ENCODE measurements at places on chromosomes 1 and 21. TPM values are rescaled to one million over a fixed set of nuclear protein-coding genes. Genes with fewer than 3 reads are reported as not detected.

Gene APOBEC4
- not detected for polyA plus RNA-seq

DNA sequence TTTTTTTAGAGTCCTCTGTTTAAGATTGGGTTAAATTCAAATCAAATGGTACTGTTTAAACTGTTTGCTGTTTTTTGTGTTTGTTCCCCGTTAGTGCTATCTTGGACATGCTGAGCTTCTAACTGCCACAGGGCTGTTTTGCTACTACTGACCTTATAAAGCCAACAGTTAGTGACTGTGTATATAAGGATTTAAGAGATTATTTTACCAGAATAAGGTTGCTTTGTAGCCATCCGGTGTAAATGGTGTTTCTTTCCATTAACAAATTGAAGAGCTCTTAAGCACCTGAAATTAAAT is 37.0 kb downstream of the ZNF281 start:
- no peaks in the 10 kb centered on the region for H3K4me1 ChIP-seq
- no peaks in the 10 kb centered on the region for H3K36me3 ChIP-seq
- H3K27ac ChIP-seq, result no peak overlapping the region
- no peak overlapping the region for H3K4me3 ChIP-seq

Gene SELL
- not detected for polyA plus RNA-seq

- H3K27ac ChIP-seq, result no peak overlapping the region
- DNase-seq, result no peak
- peaks cover 37% of the 10 kb centered on the region for H3K27me3 ChIP-seq
- H3K36me3 ChIP-seq, result no peaks in the 10 kb centered on the region
- no peak overlapping the region for H3K4me3 ChIP-seq
Observed at GRCh38 chr1:119910618-119911017, 14.3 kb upstream of the ADAM30 start.

- H3K4me1 ChIP-seq, result no peaks in the 10 kb centered on the region
- H3K27ac ChIP-seq, result no peak overlapping the region
- no peak for DNase-seq
- no peaks in the 10 kb centered on the region for H3K36me3 ChIP-seq
Observed at GRCh38 chr1:213446496-213446895, 395.5 kb downstream of the RPS6KC1 start.

- no peak overlapping the region for H3K4me3 ChIP-seq
- H3K27ac ChIP-seq, result no peak overlapping the region
- H3K27me3 ChIP-seq, result no peaks in the 10 kb centered on the region
- no peak for DNase-seq
- no peaks in the 10 kb centered on the region for H3K36me3 ChIP-seq
Observed at GRCh38 chr1:106875622-106876021, 180.9 kb upstream of the PRMT6 start.

DNA sequence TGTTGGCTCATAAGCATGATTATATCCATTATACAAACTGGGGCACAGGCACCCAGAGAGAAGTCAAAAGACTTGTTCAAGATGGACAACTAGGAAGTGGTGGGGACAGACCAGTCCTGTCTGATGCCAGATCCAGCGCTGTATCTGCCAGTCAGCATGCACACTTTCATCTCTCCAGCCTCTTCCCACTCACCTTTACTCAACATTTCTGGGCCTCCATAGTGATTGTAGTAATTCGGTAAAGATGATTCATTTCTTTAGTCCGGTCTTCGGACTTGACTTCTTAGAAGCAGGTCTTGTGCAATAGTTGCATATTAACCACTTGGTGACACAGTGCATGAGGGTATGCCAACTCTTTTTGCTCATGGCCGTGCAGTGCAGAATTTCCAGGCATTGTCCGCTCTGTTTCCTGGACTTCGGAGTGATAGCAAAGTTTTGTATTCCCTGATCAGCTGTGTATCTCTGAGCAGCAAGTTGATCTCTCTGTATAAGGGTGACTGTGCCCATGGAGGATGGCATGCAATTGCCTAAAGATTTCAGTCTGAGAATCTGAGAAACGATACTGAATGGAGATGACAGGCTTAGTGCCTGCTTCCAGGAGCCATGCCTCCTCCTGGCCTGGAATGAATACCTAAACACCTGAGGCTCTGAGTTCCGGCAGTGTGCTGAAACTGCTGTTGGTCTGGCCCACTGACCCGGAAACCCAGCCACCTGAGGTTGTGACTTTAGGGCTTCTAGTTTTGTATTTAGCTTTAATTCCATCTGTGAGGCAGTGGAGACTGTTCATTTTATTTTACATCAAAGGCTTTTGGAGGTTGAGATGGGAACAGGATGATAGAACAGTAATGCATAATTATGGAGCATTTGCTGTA is 39.0 kb downstream of the GALNT2 start:
- no peak overlapping the region for H3K4me3 ChIP-seq
- H3K4me1 ChIP-seq, result peaks cover 24% of the 10 kb centered on the region
- H3K27ac ChIP-seq, result no peak overlapping the region
- no peaks in the 10 kb centered on the region for H3K27me3 ChIP-seq

Gene PCNX2
- polyA plus RNA-seq, result not detected

DNA sequence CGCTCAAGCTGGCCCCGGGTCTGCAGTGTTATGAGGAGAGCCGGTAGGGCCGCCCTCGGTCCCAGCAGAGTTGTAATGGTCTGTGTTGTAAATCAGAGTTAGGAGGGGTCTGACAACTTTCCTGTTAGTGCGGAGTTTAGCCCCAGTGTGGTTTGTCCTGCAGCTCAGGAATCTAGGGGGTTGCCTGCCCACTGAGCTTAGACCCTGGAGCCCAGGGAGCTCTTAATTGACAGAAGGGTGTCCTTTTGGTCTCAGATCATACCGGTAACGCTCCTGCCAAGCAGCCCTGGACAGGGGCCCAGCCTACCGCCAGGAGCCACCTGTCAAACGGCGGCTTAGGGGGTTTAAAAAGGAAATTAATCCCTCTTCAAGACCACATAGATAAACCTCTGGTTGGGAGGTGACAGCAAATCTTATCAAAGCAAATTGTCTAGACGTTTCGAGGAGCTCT is 164.4 kb downstream of the DYRK1A start:
- H3K4me1 ChIP-seq, result peaks cover 19% of the 10 kb centered on the region
- no peaks in the 10 kb centered on the region for H3K27me3 ChIP-seq
- H3K27ac ChIP-seq, result no peak overlapping the region
- no peak for DNase-seq
- no peak overlapping the region for H3K4me3 ChIP-seq

GRCh38 chr1:65310078-65310587 is 790 bp downstream of the DNAJC6 start:
- peak overlapping the region; percentile 51 for H3K4me3 ChIP-seq
- no peaks in the 10 kb centered on the region for H3K27me3 ChIP-seq
- peak overlapping the region; percentile 68 for H3K27ac ChIP-seq
- H3K36me3 ChIP-seq, result peaks cover 18% of the 10 kb centered on the region
- H3K4me1 ChIP-seq, result peaks cover 25% of the 10 kb centered on the region
- DNase-seq, result peak; percentile 80

DNA sequence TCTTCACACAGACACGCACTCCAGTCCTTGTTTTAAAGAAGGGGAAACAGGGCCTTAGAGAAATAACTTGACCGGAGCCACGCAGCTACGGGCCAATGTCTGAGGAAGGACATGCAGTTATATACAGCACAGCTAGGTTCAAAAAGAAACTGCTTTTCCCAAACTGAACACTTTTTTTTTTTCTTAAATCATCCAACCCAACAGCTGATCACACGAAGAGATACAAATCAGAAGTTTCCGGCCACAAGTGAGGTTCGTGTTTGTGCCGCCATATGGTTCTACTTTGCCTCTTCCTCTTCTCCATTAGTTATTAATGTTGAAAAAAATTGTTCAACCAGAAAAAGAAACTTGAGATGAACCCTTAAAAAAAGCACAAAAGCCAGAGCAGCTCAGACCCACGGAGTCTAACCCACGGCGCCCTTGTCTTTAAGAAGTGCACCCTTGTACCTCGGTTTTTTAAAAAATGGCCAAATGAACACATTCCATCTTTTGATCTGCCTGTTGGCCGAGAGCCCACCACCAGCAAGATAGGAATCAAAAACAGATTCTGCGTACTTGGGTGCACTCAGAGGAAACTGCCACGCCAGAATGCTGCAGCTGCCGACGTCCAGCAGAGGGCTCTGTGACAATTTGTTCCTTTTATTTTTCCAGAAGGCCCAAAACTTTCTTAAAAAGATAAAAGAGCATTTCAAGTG is 78.9 kb downstream of the SLC66A1 start:
- no peak overlapping the region for H3K4me3 ChIP-seq
- peaks cover 22% of the 10 kb centered on the region for H3K4me1 ChIP-seq
- peak overlapping the region; percentile 69 for H3K27ac ChIP-seq
- no peaks in the 10 kb centered on the region for H3K27me3 ChIP-seq
- peaks cover 3% of the 10 kb centered on the region for H3K36me3 ChIP-seq
- DNase-seq, result peak; percentile 62

DNA sequence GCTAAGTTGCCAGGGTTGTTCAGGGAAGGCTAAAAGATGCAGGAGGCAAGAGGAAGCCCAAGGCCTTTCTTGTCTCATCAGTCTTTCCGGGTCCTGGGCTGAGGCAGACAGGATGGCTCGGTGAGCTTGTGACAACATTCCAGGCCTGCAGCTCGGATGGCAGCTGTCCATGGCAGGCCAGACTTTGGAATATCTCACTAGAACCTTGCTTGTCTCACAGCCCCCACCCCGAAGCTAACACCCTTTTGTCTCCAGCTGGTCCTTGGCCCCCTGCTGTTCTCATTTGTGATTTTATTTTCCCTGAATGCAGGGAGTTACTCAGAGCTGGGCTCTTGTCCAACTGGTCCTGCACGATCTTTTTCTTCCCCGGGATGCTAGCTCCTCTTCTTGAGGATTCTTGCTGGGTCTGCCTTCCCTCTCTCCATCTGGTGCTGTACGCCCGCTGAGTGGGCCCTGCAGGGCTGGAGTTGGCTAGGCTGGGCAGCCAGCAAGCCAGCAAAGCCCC is 477.2 kb upstream of the CAMK1G start:
- no peaks in the 10 kb centered on the region for H3K4me1 ChIP-seq
- no peak for DNase-seq
- no peaks in the 10 kb centered on the region for H3K36me3 ChIP-seq
- no peaks in the 10 kb centered on the region for H3K27me3 ChIP-seq

DNA sequence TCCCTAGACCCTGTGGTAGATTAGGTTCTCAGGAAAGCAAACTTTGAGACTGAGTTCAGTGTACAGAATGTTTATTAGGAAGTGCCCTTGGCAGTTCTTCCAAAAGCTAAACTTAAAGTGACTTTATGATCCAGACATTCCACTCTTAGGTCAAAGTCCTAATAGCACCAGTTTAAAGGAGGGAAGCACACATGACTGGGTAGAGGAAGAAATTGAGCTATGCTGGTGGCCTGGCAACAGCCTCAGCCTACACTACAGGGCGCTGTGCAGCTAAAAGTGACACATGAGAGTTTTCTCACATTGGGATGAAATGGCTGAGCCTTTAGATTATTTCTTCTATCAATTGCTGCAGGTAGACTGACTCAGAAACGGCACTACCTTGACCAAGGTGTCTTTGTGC is 280.4 kb downstream of the BRINP2 start:
- H3K4me1 ChIP-seq, result no peaks in the 10 kb centered on the region
- no peaks in the 10 kb centered on the region for H3K36me3 ChIP-seq
- DNase-seq, result no peak
- H3K27me3 ChIP-seq, result no peaks in the 10 kb centered on the region
- no peak overlapping the region for H3K4me3 ChIP-seq
- H3K27ac ChIP-seq, result no peak overlapping the region

Gene NVL
- polyA plus RNA-seq, result 86.6 TPM

Gene FCGR2B
- 3.3 TPM for polyA plus RNA-seq
